ENCODE measurements at places on chromosomes 2 and 18.

- no peak for DNase-seq
Measured at GRCh38 chr18:79560861-79561210, 118.8 kb upstream of the CTDP1 start.

DNA sequence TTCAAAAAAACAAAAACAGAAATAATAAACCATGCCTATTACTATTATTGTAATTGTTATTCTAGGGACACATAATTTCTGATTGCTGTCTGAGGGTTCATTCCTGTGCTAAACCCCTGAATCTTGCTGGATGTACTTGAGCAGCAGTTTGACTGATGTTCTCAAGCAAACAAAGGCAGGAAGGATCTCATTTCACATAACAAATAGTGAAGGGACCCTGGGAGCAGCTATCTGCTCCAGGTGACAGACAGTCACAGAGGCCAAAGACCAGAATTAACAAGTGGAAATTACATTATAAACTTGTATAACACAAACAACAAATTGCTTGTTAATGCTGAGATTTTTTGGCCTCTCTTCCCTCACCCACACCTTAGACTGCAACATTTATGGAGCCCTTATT, 284.2 kb downstream of the THSD7B start:
- no peak for DNase-seq

GRCh38 chr2:94979406-94980375, 45.8 kb upstream of the MAL start:
- DNase-seq: no peak

- no peak for DNase-seq
Measured at GRCh38 chr2:15031745-15032240, 399.3 kb downstream of the LRATD1 start.

GRCh38 chr2:27324720-27325119, 1.8 kb upstream of the MPV17 start:
- DNase-seq: no peak

DNA sequence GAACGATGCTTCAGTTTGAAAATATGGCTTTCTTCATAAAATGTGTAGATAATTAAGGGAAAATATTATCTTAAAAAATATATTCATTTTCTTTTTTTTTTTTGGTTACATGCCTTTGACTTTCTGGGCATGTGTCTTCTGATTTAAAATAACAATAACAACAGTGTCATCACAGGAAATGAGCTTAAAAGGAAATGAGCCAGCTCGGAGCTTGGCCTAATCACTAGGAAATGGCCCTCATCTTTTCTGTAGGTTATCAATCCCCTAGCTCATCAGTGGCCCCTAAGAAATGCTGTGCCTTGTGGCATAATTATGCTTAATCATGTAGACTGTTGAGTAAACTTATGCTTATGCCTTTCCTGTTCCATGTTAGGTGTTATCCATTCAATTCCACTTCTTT, 141.8 kb upstream of the FHL2 start:
- DNase-seq: no peak

DNA sequence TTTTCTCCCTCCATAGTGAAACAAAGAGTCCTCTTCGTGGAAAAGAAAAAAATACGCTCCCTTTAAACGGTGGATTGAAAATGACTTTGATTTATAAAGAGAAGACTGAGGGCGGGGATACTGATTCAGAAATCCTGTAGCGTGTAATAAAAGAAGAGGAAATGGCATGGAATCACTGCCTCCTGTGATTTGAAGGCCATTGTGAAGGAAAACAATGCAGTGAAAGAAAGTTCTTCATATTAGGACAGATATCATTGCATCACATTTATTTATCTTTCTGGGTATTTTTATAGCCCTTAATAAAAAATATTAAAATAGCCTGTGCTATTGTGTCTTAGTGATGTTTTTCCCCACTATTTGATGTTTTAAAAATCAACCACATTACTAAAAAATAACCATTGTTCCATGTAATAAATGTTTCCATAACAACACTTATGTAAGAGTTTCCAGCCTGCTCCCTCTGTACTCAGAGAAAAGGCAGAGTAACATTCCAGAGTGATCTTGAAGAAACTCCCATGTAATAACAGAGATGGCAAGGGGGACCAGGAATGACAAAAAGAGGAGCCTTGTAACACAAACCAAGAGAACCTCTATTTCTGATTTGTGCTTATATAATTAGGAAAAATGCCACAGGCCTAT, 8.0 kb downstream of the MRPL33 start:
- no peak for DNase-seq

DNA sequence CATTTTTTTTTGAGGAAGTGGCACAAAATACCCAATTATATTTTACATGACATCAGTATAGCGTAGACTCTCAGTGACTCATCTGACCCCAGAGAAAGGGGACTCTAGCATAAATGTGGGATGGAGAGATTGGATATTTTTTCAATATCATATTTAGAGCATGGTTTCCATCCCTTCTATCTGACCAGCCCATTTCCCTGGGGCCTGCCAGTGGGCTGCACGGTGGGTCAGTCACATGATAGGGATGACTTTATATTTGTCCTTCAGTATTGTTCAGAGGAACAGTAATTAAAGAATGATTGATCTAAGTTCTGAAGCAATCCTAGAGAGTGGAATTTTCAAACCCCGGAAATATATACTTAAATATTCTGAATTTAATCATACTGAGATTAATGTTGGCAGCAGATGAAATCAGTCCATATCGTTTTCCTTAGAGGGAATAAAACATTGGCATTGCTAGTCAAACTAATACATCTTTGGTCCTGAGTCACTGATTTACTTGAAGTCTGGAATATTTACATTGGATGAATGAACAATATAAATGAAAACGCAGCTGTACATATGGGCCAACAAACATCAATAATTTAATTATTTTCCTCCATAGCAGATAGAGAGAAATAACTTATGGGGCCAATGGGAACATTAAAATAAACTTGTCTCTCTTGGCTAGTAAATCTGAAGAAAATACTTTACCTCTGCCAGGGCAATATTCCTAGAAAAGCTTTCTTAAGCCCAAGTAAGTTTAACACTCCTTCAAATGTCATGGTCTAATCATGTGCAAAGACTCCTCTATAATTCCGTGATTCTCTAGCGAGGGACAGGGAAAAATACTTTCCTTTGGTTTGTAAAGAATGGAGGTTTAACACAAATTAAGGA, 563.6 kb upstream of the PKDCC start:
- no peak for DNase-seq

- DNase-seq: no peak
Measured at GRCh38 chr2:83233781-83234180, 1225.3 kb downstream of the SUCLG1 start.
